CD4-positive, alpha-beta T cell treated with Interleukin-21 for 1 hour (primary cell): ENCODE measurements at places on chromosomes 12 and 14.

DNA sequence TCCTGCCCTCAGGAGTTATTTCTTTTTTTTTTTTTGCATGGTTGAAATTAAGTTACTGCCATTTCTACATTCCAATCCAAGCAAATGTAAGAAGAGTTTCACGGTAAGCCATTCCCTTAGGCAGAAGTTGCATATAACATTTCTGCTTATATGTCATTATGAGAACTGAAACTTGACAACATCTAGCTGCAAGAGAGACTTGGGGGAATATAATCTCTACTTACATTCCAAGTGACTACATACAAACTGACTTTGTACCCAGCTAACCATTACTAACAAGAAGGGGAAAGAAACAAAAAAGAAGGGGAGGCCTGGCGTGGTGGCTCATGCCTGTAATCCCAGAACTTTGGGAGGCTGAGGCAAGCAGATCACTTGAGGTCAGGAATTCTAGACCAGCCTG is 7.3 kb upstream of the RESF1 start:
- DNase-seq = no peak

DNA sequence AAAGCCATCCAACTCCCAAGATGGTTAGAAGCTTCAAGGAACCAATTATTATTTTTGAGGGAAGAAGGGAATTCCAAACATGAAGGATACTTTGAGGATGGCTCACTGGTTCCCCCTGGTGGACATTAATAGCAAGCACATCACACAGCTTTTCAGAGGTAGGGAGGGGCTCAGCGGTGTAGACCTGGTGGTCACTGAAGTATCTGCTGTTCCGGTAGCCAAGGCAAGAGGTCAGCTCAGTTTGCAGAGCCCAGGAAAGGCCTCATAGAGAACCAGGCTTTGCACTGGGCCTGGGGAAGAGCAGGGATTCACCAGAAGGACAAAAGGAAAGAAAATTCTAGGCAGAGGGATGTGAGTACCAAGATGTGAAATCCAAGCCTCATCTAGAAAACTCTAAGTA is 118.7 kb downstream of the KSR2 start:
- DNase-seq = no peak

DNA sequence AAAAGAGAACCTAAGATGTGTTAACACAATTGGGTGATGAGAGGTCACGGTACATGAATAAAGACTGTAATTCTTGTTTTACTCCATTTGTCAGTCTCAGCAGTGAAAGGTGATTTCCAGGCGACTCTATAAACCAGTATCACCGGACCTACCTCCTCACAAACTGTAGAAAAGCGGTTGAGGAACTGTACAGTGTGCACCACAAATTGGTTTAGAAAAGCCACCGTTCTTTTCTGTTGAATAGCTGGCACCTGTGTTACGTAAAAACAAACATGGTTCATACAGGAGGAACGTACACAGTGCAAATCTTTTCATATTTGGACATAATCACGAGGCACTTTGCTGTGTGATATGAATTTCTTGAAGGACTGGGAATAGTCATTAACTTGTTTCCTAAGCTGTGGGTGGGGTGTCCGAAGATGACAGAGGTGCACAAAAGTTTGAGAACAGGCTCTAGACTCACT is 663 bp downstream of the WASHC3 start:
- DNase-seq = peak; percentile 67

GRCh38 chr12:19490908-19491307 is 51.6 kb downstream of the AEBP2 start:
- DNase-seq = no peak

DNA sequence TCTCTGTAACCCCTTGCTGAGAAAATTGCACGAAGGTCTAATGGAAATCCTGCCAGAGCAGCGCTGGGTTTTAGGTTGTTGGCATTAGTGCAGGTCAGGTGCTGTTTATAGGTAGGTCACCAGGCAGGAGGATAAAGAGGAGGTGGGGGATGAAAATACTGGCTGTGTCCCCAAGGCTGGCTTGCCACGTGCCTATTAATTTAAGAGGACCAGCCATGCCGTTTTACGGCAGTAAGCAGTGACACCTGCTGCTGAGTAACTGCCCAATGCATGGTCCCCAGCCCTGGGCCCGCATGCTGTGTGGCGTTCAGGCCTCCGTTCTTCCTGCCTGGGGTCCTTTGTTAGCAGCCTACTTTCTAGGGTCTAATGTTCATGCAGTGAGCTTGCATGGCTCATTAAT is 67.2 kb downstream of the WDR20 start:
- no peak for DNase-seq

GRCh38 chr12:85653731-85654455 is 182.3 kb downstream of the RASSF9 start:
- no peak for DNase-seq

GRCh38 chr12:496736-497135 is 37.0 kb downstream of the B4GALNT3 start:
- DNase-seq = no peak

- no peak for DNase-seq
Measured at GRCh38 chr12:67509666-67510386, 138.7 kb upstream of the DYRK2 start.

DNA sequence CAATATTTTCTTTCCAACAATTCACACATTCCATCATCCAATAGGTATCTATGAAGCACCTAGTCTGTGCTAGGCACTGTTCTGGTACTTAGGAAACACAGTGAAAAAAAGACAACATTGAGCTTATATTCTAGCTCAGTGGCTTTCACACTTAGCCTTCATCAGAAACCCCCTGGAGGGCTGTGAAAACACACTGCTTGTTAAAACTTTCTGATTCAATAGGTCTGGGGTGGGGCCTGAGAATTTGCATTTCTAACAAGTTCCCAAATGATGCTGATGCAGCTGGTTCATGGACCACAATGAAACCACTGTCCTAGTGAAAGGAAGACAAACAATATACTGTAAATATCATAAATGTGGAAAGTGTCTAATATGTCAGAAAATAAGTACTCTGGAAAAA is 5.9 kb downstream of the VTI1B start:
- DNase-seq = peak; percentile 46

- no peak for DNase-seq
Measured at GRCh38 chr12:106118381-106119130, 20.2 kb downstream of the NUAK1 start.

DNA sequence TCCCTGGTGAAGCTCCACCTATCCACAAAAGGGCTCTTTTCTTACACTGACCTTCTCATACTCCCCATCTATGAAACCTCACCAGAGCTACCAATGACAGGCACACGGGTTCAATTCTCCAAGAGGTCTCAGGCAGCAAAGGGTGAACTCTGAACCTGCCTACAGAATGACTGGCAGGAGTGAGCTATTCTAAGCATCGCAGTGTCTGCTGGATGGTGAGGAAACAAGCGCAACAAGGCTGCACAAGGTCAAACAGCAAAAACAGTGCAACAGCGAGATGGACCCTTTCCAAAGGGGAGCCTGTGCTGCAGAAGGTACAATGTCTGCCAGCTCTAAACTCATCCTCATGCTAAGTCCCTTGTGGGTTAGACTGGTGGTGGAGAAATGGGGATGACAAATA is 22.0 kb downstream of the TMCC3 start:
- DNase-seq = no peak

DNA sequence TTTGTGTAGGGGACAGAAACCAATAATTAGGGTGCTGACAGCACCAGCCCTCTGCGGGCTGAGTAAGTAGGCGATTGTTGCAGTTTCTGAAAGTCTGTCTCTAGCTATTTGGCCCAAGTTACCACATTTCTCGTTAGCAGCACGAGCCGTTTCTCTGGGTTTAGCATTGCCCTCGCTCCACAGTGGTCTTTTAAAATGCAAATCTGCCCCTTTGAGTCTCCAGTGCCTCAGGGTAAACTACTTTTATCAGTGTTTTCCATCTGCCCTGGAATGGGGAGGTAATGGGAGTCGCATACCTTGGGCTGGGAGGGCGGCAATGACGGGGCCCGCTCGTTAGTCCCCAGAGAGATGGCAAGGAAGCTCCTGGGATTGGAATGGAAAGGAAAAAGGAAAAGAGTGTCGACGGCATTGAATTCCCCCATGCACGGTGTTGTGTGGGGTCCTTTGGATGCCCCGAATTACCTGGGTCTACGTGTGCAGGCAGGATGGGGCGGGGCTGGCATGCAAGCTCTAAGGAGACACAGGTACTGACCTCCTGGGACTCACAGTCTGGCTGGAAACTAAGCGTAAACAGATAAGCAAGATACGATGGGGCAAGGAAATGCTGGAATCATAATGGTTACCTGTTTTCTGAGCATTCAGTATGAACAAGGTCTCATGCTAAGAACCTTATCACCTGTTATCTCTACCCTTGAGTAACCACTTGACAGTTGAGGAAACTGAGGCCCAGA is 131.8 kb upstream of the MAP1LC3B2 start:
- DNase-seq = no peak

DNA sequence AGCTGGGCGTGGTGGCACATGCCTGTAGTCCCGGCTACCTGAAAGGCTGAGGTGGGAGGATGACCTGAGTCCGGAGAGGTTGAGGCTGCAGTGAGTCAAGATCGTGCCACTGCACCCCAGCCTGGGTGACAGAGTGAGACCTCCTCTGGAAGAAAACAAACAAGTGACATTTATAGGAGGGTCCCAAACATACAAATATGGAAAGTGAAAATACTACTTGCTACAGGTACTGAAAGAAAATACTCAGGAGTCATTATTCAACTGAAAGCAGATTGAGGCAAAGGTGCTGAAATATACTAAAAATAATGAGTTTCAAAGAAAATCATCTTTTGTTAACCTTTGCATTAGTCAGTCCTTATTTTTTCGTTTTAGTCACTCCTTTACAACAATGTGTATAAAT is 53.5 kb downstream of the ETV6 start:
- no peak for DNase-seq

- no peak for DNase-seq
Measured at GRCh38 chr14:56855891-56856461, 45.7 kb upstream of the OTX2 start.

DNA sequence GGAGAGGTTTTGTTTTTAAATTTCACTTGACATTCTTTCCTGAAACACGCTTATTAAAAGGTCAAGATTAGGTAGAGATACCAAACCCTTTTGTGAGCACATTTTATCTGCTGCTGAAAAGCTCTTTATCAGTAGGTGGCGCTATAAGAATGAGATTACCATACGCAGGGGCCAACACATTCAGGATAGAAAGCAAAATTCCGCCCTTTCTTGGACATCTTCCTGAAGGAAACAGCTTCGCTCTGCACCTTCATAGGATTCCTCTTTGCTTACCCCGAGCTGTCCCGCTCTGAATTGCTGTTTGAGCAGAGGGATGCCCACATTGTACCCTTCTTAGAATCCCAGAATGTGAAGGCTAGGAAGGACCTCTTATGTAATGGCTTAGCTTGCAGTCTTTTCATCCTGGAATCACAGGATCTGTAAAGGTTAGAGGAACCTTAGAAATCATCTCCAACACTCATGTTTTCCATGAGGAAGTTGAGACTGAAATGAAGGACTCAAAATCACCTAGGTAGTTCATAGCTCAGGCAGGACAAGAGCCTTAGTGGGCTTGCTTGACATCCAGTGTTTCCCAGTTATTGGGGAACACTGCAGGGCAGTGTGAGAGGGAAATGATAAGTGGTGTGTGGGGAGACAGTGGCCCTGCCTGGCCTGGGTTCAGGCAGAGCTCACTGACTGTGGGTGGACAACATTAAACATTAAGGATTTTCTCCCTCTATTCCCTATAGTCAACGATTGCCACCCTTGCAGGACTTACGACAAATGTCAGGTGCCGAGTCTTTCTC is 38.7 kb upstream of the CRY1 start:
- DNase-seq = peak; percentile 60

DNA sequence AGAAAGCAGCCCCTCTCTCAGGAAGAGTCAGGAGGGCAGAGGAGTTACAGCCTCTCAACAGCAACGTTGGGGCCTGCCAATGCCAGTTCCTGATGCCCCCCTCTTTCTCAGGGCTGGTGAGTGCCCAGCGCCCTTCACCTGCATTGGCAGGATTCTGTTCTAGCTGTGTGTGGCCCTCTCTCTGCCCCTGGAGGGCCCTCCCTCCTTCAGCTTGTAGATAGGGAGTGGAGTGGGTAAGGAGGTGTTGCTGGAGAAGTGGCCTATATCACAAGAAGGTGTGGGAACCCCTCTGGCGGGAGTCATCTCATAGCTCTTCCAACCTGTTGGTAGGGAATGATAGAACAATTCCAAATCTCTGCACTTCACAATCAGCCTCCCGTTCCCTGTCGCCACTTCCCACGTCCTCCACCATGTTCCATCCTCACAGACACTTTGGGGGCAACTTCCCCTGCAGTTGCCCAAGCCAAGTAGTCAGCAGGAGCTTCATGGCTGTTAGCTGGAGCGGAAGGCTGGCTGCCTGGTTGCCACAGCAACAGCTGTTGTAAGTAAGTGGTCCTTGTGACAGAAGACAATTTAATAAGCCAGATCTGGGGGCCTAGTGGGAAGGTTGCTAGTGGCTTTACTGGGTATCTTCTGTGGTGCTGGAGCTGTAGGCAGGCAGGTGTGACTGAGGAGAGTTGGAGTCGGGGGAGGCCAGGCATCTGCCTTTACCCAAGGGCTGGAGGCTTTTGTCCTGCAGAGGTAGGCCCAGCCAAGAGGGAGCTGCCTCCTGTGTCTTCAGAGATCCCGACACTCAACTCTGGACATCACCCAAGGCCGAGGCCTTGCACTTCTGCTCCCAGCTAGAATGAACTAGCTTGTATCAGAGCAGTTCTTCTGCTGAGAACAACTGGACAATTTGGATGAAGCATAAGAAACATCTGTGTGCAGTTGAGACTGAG is 38.4 kb downstream of the GALNT16 start:
- no peak for DNase-seq

DNA sequence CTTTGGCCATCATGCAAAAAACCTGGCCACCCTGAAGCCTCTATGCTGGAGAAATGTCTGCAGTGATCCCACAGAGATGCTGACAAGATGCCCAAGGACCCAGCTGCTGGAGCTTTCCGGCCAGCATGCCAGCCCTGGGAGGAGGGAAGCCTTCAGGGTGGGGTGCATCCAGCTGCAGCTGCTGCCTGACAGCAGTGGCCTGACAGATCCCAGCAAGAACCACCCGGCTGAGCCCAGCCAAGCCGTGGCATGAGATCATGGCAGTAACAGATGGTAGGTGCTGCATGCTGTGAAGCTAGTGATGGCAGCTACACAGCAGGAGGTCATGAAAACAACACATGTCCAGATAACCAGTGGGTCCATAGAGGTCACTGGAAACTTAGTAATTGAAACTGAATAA is 13.8 kb downstream of the CLBA1 start:
- no peak for DNase-seq
